ENCODE measurements at places on chromosomes 13 and 19.
A peak's percentile ranks its signal among the peaks of the same experiment; 100 is the strongest.

- DNase-seq: no peak
Measured at GRCh38 chr13:75877071-75877470, 240.9 kb downstream of the LMO7 start.

GRCh38 chr19:10565028-10565566 is 713 bp downstream of the KRI1 start:
- DNase-seq: peak; percentile 70

GRCh38 chr13:41075034-41075433 is 13.7 kb downstream of the WBP4 start:
- peak; percentile 60 for DNase-seq

GRCh38 chr13:99439850-99440604 is 61.2 kb upstream of the TM9SF2 start:
- DNase-seq: no peak

DNA sequence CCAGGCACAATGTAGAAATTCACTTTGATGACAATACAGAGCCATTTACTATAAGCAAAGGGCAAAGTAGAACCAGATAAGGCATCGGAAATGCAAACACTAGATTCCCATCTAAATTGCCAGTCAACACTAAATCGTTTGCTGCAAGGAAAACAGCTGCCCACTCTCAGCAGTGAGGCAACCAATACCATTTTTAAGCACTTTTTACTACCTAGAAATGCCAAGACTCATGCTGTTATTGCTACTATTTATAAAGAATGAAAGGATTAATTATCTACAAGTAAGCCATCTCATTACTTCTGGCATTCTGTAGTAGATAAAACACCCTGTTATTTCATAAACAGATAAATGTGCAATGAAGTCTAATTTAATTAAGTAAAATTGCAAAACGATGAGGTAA is 422.0 kb downstream of the FGF14 start:
- no peak for DNase-seq

DNA sequence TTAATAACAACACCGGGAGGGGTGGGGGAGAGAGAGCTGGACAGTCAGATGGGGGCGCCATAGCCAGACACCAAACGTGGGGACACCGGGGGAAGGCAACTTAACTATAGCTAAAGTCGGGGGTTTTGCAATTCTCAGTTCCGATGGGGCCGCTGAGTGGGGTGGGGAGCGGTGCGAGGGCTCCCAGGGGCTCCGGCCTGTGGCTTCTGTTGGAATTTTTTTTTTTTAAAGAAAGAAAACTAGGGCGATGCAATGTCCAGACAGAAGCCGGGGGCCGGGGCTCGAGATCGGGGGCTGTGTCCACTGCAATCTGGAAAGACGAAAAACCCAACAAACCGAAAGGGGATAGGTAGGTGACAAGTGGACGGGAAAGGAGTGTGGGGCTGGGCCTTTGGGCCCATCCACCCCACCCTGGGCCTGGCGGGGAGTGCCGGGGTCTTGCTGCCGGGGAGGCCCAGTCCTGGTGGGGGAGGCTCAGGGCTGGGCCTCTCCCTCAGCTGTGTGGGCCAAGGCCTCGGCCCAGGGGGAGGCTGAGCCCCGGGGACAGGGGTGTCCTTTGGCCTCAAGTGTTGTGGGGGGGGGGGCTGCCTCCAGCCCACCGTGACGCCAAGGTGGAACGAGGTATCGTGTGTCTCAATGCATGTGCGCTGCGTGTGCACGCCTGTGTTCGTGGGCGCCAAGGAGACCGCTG is 17.3 kb downstream of the PRKCSH start:
- DNase-seq: no peak

GRCh38 chr13:83377491-83377890 is 504.8 kb downstream of the SLITRK1 start:
- DNase-seq: no peak

- DNase-seq: no peak
Measured at GRCh38 chr19:36420961-36421748, 2.7 kb upstream of the ZFP82 start.

Measured in CD4-positive, alpha-beta T cell treated with Interleukin-17A for 1 hour (primary cell).